ENCODE measurements at places on chromosomes 6 and 20.

GRCh38 chr6:126657561-126658175, 317.8 kb downstream of the CENPW start:
- DNase-seq: no peak

- no peak for DNase-seq
Measured at GRCh38 chr6:135586844-135587243, 89.3 kb upstream of the AHI1 start.

- DNase-seq: no peak
Measured at GRCh38 chr6:163759542-163759941, 345.0 kb downstream of the QKI start.

- no peak for DNase-seq
Measured at GRCh38 chr20:33651562-33652048, 10.5 kb upstream of the C20orf144 start.

DNA sequence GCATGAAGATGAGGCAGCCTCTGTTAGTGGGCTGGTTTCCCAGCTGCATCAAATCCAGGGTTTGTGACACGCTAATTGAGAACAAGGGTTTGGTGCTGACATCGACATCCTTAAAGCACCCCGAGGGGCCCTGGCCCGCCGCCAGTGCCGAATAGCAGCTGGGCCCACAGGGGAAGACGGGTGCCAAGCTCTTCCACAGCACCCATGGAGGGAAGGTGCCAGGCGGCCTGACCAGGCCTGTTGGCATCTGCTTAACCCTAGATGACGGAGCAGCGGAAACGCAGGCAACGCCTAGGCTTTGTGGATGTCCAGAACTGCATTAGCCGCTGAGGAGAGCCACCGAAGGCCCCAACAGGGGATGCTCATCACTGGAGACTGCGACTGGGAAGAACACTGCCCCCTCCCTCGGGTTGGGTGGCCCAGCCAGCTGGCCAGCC, 16.0 kb downstream of the UQCC2 start:
- DNase-seq: no peak

GRCh38 chr6:144528743-144529425, 243.7 kb downstream of the UTRN start:
- no peak for DNase-seq

GRCh38 chr6:165422192-165422591, 112.8 kb upstream of the C6orf118 start:
- DNase-seq: no peak

DNA sequence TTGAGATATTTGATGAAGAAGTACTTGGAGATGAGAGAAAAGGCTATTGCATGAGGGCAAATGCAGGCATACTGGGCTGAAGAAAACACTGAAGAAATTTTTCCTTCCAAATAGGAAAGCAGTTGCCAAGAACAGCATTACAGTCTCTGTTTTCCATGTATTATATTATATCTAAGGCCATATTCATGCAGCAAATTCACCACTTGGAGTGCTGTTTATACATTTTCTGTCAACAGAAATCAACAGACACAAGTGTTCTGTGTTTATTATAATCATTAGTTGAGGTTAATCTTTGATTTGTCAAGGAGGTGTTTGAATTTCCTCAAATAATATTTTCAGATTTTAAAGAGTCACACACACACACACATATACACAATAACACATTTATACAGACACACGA, 268.8 kb upstream of the PLCB4 start:
- no peak for DNase-seq

- no peak for DNase-seq
Measured at GRCh38 chr6:111576291-111576690, 29.4 kb downstream of the TRAF3IP2 start.

GRCh38 chr6:107716688-107717089, 107.4 kb downstream of the SCML4 start:
- peak; percentile 54 for DNase-seq

DNA sequence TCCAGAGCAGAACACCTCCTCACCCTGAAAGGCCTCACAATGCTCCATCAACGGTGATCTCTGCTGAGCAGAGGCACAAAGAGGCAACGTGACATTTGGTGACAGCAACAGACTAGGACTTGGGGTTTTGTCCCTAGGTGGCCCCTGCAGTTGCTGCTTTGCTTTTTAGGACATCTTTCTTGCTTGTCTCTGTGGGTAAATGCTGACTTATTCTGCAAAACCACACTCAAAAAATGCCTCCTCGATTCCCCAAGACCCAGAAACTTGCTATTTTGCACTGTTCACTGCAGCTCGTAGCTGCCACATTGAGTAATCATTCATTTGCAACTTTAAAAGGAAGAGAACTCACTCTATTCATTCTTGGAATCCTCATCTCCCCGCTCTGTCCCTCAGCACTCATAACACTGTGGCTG, 209.9 kb downstream of the LY86 start:
- no peak for DNase-seq

DNA sequence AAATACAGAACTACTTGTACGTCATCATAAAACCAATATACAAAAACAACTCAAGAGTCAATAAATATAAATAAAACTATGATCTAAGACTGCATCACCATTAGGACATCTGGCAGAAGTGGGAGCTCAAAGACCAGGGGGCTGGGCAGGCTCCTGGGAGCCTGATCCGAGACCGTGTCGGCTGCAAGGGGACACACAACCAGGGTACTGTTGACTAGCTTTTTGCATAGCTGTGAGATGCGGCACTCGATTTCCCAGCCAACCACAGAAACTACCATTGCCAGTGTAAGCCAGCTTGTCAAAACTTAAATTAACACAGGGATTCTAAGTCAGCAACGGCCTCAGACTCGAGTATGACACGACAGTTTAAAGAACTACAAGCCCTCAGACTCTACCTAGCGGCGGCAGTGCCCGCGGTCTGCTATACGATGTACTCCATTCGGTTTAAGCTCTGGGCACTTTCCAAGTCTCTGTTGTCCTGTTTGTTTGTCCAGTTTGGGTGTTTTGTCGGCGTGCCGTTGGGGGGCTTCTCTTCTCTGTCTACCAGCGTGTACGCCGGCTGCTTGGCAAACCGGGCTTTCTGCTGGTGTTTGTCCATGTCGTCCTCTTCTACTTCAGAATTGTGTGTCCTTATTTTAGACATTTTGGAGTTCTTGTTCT, 34.6 kb downstream of the JAG1 start:
- DNase-seq: no peak

DNA sequence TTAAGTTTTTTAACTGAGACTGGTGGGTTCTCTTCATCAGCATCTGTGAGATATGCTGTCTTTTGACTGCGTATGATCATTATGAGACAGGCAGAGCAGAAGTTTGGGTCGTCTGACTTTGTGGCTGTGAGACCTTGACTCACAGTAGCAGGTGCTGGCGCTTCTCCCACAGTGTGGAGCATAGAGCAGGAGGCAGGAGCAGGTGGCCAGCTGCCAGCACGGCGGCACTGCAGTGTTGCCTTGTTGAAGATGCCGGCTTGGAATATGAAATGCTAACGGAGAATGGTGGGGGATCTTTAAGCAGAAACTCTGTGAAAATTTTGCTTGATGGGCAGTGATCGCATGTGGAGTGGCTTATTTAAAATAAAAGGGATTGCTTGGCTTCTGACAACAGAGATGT, 105.0 kb downstream of the TIAM2 start:
- no peak for DNase-seq

DNA sequence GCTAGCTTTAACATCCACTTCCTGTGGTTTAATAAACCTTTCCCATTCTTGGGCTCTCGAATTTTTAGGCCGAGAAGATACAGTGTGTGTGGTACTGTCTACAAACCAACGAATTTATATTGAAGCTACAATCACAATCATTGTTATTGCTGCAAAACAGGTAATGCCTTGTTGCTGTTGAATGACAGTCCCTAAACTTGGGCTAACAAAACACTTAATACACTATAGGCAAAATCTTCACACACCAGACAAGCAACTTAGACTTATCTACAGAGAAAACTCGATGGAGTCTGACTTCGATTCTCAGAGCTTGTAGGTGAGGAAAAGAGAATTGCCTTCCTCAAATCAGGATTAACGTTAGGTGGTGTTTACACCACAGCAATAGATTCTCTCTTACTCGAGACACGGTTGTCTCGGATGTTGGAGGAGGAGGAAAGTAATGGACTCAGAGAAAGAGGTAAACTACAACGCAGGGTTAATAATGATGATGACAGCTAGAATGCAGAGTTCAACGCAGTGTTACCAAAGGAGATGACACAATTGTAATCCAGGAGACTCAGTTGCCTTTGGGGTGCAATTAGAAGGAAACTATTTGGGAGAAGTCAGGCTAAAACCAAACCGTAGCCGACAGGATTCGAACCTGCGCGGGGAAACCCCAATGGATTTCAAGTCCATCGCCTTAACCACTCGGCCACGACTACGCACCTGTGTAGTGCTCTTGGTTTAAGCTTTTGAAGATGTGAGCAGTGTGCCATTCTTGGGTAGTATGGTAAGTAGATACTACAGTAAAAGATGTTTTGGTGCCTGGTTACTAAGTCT, 32.5 kb upstream of the ZNF184 start:
- DNase-seq: no peak

DNA sequence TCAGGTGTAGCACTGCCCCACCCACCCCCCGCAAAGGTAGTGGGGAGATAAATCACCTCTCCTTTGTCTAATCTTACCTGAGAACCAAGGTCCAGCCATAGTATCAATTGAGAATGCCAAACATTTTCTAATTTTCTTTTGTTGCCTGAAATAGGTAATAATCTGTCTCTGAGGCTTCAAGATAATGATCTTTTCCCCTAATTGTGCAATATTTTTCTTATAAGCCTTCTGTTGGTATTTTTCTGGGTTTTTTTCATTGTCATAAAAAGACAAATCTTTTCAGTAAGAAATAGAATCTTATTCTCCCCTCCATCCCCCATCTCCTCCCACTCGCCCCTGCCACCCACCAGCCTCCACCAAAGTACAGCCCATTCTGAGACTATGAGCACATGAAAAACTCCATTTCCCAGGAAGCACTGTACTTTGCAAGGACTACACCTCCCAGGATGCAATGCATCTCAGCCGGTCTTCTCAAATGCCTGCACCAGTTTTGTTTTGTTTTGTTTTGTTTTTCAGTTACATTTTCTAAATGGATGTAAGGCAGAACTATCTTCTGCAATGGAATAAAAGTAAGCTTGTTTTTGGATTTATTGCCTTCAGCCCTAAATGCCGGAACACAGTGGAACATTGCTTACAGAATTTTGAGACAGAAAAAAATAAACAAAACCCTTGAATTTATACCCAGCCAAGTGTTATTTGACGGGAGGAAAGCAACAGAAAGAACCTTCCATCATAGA, 268.0 kb downstream of the TFAP2A start:
- no peak for DNase-seq

All from T-helper 17 cell (primary cell).